Daoy (cell line): ENCODE measurements at places on chromosomes 16 and 17. TPM values are rescaled to one million over a fixed set of nuclear protein-coding genes. Genes with fewer than 3 reads are reported as not detected.

DNA sequence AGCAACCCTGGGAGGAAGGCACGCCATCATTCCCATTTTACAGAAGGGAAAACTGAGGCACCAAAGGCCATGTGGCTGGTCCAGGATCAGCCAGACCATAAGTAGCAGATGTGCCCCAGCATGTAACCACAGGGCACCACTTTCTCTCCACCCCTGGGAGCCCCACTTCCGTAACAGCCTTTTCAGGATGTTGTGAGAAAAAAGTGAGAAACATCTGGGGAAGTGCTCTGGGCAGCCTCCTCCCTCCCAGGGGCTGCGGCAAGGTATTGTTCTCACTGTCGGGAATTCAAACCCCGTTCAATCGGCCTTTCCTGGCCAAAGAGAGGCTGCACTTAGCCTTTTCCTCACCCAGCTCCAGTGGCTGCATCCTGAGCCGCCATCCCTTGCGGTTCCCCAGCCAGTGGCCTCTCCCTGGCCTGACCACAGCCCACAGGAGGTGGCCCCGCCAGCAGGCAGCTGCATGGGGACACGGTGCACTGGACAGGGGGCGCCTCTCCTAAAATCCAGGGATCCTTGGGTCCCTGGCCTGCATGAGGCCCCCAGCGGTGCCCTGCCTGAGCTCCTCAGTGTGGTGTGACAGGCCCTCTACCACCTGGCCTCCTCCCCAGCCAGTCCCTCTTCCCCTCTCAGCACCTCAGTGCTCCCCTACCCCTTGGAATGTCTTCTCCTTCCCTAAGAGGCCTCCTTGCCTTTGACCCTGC is 5.7 kb upstream of the CDH5 start:
- DNase-seq = no peak

GRCh38 chr16:87239545-87239944 is 77.6 kb downstream of the C16orf95 start:
- no peak for DNase-seq

DNA sequence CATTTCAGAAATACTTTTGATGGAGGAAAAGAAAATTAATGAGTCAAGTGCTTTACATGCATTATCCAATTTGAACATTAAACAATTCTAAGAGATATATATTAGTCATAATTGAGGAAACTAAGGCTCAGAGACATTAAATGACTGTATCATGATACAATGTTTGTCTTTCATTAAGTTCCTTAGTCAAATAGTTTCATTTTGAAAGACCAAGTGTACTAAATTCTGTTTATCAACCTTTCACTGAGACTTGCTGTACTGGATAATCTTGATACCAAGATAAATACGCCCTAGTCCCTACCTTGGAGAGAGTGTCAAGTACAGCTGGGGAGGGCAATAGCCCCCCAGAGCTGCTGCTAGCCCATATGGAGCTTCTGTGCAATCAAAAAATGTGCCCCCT is 24.2 kb downstream of the TOM1L2 start:
- no peak for DNase-seq

DNA sequence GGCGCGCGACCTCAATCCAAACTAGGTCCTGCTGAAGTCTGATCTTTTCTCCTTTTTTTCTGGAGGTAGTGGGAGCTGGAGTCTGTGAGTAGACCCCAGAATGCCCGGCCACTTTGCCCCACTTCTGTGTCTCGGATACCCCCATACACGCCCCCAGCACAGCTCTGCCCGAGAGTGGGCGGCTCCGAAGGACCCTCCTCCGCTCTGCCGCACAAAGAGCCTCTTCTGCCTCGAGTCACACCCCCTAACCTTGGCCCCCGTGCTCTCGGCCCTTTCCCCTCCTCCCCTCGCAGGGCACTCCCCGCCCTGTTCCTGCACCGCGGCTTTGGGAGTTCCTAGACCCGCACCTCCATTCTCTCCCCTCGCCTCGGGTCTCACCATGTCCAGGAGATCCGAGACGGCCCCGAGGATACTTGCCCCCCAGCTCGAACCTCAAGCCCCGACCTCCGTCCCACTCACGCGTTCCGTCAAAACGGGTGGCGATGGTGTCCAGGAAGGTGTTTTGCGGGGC is 476 bp downstream of the KCNH4 start:
- no peak for DNase-seq

DNA sequence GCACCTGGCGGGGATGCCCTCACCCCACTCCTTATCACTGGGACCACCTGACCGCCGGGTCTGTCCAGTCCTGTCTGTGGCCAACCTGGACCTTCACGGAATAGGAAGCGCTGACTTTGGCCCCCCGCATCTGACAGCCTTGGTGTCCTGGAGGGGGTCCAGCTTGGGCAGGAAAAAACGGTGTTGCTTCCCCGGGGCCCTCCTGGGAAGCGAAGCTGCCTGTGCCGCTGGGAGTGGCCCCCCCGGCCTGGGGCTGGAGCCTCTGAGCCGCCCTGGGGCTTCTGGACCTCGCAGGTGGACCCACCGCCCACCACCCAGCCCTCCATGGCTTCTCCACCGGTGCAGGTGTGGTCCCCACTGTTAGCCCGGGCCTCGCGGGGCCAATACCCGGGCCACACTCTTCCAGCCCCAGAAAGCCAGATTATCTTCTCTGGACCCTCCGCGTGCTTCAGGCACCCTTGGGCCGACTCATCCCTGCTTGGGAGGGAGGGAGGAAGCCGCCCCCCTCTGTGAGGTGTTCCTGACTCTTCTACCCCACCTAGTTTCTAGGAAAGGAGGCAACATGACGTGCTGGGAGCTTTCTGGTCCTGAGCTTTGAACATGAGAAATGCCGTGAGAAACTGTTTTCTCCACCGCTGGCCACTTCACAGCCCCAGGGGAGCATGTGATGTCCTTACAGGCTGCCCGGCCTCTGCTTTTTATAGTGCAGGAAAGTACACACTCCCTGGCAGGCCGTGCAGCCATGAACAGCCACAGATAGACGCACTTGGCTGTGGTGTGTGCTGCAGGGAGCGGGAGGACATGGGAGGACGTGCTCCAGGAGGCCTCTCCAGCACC is 1.1 kb downstream of the C1QTNF1 start:
- DNase-seq = peak; percentile 70

Gene MFSD6L
- total RNA-seq = not detected in 2 replicates

Gene TP53TG3D
- 3.0 and 3.2 TPM in 2 replicates for total RNA-seq

- no peak for DNase-seq
These were observed 670 bp downstream of the TNFSF12 start for GRCh38 chr17:7549401-7550055.

DNA sequence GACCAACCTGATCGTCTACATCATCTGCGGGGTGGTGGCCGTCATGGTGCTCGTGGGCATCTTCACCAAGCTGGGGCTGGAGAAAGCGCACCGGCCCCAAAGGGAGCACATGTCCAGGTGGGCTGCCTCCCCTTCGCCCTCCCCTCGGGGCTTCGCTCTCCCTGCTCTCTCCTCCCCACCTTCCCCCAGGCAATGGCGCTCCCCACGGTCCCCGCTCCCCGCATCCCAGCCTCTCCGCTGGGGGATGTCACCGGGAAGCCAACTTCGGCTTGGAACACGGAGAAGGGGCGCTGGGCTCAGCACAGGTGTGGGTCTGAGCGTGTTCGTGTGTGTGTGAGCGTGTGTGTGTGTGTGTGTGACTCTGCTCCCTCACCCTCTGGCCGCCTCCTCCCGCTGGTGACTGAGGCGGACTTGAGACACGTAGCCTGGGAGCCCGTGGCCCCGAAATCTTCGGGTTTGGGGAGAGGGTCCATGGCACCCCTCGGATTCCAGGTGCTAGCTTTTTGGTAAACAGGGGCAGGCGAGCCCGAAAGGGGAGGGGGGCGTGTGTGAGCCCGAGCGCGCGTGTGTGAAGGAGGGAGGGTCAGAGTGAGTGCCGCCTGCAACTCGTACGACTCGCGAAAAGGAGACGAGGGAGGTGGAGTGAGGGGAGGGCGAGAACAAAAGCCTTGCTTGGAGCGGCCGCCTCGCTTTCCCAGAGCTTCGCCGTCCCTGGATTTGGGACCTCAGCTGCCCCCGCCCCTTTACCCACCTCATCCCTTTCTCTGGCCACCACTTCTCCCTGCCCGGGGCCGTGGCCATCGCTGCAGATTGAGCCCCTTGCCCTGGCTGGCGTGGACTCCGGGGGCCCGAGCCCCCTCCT is 1.3 kb downstream of the SHISA9 start:
- DNase-seq = peak; percentile 14

Gene BEAN1
- total RNA-seq = 0.21 TPM in 1 of 2 replicates, not detected in the other

Gene DBNDD1
- 2.6 and 3.0 TPM in 2 replicates for total RNA-seq

DNA sequence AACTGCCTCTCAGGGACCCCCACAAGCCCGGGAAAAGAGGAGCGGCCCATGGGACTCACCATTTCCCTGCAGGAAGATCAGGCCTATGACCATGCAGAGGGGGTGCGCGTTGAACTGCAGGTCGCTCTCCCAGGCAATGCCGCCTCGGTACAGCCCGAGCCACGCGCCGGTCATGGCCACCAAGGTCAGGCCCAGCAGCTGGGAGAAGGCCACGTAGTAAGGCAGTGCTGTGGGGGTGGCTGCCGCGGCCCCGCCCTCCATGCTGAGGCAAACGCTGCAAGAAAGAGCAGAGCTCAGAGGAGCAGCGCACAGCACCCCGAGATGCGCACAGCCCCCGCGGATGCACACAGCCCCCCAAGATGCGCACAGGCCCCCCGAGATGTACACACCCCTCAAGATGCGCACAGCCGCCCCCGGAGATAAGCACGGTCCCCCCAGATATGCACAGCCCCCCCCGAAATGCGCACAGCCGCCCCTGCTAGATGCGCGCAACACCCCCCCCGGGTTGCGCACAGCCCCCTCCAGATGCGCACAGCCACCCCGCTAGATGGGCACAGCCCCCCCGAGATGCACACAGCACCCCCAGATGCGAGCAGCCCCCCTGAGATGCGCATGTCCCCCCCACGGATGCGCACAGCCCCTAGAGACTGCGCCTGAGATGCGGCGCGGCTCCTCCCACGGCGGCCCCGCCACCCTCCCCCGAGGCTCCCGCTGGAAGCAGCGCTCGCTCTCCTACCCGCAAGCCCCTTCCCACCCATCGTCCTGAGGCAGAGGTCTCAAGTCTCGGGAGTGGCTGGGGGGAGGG is 8.6 kb downstream of the CYB561 start:
- no peak for DNase-seq

DNA sequence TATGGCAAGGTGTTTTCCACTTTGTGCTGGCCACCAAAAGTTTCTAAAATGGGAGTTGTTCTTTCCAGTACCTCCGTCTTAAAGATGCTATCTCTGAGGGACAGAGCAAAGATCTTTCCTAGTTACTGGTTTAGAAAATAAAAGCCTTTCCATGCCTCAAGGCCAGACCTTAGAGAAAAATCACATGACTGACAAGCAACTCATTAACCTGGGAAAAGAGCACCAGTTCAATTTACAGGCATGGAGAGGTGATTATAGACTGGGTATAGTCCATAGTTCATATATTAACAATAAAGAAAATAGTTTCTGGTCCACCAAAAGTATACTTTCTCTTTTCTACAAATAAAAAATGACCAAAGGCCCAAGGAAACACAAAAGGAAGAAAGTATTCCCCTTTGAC is 230.7 kb downstream of the TOX3 start:
- DNase-seq = no peak

Gene PRKCB
- total RNA-seq = 2.2 and 3.6 TPM in 2 replicates

DNA sequence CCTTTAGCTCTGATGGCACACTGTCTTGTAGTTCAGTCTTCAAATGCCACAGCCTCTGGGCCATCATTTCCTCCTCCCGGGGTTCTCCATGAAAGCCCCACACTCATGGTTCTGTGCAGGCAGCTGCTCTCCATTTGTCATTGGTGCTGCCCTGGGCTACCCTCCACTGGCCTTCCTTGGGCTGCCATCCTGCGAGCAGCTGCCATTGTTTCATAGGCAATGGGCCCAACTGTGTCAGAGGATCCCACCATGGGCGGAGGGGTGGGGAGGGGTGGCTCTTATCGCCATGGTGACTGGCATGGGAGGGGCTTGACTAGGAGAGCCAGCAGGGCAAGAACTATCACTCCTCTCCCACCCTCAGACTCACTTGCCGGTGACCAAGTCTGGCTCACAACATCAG is 38.6 kb upstream of the BRD7 start:
- DNase-seq = no peak

DNA sequence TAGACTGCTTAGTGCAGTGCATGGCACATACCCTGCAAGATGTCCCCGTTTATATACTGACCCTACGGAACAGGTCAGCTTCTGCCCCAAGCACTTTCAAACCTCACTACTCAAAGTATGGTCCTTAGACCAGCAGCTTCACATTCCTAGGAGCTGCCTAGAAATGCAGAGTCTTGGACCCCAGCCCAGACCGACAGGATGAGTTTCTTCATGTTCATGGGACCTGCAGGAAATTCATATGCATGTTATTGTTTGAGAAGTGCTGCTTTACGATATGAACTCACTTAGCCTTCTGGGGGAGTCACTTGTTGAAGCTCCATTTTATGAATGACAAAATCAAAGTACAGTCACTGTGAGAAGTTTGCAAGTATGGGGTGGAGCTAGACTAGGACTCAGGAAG is 82.6 kb downstream of the DYNLRB2 start:
- no peak for DNase-seq

DNA sequence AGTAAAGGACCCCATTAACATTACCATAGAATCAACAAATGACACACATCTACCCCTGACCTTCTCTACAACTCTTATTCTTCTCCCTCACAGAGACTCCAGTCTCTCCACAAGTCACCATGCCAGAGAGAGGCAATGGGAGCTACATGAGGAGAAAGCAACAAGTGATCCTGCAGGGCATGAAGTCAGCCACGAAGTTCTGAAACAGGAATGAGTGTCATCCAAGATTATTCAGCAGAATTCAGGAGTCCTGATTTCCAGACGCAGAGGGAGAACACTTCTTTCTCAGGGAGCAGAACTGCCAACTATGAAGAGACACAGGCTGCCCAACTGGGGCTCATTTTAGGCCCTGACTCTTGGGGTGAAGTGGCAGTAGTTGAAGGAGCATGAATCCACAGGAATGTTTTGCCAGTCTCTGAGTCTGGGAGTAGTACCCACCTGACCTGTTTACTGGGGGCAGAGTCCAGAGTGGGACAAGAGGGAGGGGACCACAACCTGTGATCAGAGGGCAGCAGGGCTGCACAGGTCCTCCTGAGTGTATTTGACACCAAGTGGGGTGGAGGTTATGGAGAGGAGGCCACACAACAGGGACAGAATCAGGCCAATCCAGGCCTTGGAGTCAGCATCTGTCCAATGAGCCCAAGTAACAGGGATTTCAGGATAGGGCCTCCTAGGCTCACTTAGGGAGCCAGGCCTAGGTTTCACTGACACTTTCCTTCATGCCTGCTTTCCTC is 2.4 kb upstream of the MTMR4 start:
- no peak for DNase-seq
